Stimulated activated CD4-positive, alpha-beta T cell treated with anti-CD3 and anti-CD28 coated beads, Interleukin-1b, Interleukin-23, amount 100 ng/mL, for 24 hours (primary cell): ENCODE measurements at places on chromosomes 12 and 14.
A peak's percentile ranks its signal among the peaks of the same experiment; 100 is the strongest.

- DNase-seq, result no peak
These were observed 599 bp upstream of the TRHDE start for GRCh38 chr12:72271451-72272090.

DNA sequence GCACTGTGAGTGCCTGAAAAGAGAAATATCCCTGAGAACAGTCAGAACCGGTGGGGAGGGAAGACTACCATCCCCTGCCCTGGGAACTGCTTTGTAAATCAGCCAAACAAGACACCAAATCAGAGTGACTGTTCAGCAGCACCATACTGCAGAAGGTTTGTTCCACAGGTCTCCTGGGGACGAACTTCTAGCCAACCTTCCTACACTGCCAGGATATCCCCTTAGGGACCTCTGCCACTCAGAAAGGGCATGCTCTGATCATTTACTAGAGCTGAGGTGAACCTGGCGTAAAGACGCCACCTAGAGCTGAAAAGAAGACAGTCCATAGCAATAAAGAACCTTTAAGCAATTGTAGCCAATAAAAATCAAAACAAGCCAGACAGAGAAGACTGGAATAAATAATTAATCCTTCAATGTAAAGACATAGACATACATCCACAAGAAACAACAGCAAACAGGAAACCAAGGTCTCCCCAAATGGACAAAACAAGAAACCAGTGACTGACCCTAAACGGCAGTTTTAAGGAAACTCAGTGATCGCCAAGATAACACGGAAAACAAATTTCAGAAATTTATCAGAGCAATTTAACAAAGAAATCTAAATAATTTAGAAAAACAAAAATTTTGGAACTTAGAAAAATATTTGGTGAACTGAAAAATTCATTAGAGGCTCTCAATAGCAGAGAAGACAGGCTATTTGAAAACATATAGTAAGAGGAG is 228.1 kb upstream of the AMIGO2 start:
- DNase-seq, result no peak

GRCh38 chr12:99804715-99805114 is 157.2 kb downstream of the GARIN6 start:
- DNase-seq, result no peak

- DNase-seq, result no peak
These were observed 179.2 kb downstream of the AKAP6 start for GRCh38 chr14:32508281-32508680.

DNA sequence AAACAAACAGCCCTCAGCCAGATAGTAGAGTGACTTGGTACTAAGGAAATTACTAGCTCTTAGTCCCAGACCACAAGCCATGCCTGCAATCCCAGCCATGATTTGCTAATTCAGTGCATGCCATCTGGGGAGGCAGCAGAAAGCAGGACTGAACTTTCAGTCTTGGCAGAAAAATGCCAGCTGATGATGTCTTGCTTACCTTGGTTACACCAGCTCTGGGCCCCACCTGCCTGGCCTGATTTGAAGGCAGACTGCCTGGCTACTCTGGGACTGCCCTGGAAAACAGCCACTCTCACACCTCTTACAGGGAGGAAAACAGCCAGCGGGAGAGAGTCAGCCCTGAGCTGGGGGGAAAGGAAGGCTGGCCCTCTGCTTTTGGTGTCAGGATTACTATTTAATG is 4.6 kb upstream of the UNC119B start:
- DNase-seq, result no peak

DNA sequence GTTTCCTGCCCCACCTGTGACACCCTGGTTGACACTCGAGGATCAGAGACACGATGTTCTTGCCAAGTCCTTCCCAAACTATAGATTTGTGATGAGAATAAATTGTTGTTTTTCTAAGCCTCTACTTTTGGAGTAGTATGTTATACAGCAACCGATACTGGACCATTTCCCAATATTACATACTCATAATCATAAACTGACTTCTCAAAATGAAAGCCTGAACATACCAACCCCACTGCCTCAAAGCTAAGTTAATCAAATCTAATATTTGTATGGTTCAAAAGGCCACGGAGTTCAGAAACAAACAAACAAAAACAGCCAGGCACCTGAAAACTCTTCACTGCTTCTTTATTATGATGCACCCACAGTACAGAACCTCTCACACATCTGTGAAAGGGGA is 52.3 kb upstream of the GPHB5 start:
- no peak for DNase-seq

DNA sequence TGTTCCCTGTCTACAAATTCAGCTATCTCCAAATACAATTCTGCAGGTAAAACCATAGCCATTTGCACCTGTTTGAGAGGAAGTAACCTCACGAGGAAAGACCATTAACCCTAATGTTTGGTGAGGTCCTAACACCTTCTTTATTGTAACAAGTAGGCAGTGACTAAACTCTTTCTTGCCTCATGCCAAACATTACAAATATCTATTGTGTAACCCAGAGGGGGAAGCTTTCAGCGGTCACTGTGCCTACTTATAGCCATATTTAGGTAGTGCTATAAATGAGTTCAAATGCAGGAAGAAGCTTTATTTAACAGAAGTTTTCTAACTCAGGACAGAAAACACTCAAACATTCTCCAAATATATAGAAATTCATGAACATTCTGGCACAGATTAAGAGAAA is 252.7 kb downstream of the LRFN5 start:
- no peak for DNase-seq

- no peak for DNase-seq
These were observed 36.8 kb downstream of the FGD4 start for GRCh38 chr12:32435921-32436705.

- no peak for DNase-seq
These were observed 62.9 kb upstream of the PSMA6 start for GRCh38 chr14:35229084-35229791.

DNA sequence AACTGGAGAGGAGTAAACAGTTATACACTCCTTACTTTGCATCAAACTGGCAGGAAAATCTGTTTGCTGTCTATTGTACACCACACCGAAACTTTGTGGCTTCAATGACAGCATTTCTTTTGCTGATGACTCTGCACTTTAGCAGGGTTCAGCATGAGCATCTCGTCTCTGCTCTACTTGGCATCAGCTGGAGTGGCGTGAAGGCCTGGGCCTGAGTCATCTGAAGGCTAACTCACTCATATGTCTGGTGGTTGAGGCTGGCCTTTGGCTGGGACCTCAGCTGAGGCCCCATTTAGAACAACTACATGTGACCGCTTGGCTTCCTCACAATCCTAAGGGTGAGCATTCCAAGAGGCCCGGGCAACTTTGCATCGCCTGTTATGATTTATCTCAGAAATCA is 28.7 kb upstream of the REP15 start:
- no peak for DNase-seq

DNA sequence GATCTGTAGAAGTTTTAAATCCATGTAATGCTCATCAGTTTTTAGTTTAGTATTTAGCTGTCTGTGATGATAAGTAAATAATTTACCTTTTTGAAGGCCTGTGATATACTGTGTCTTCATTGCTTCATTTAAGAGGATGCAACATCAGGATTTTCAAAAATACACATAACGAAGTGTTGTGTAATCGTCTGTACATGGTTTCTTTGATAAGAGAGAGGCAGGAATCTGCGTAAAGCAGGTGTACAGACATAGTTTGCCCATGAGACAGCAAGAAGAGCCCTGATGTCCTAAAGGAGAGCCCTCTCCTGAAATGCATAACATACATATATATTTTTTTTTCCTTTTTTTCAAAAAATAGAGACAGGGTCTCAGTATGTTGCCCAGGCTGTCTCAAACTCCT is 44.8 kb downstream of the RASSF3 start:
- DNase-seq, result no peak

DNA sequence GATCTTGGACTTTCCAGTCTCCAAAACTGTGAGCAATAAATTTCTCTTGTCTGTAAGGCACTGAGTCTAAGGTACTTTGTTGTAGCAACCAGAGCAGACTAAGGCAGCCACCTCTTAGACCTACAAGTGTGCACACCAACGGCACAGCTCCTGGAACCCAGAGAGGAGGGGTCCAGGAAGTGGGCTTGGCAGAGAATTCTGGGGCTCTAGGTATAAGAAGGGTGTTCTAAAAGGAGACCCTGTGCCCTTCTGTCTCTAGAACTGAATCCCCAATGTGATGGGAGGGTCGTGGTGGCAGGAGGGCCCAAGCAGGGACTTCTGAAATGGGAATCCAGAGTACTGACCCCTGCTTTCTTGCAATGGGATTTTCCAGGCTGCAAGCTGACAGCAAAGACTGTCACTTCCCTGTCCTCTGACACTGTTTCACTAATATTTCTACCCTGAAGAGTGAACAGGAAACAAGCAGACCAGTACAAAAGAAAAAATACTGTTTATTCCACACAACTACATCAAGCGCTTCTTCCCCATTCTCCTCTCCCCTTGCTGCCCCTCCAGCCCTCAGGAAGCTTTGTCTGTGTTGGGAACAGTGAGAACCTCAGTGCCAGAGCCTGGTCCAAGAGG is 13.6 kb upstream of the TFCP2 start:
- DNase-seq, result no peak

DNA sequence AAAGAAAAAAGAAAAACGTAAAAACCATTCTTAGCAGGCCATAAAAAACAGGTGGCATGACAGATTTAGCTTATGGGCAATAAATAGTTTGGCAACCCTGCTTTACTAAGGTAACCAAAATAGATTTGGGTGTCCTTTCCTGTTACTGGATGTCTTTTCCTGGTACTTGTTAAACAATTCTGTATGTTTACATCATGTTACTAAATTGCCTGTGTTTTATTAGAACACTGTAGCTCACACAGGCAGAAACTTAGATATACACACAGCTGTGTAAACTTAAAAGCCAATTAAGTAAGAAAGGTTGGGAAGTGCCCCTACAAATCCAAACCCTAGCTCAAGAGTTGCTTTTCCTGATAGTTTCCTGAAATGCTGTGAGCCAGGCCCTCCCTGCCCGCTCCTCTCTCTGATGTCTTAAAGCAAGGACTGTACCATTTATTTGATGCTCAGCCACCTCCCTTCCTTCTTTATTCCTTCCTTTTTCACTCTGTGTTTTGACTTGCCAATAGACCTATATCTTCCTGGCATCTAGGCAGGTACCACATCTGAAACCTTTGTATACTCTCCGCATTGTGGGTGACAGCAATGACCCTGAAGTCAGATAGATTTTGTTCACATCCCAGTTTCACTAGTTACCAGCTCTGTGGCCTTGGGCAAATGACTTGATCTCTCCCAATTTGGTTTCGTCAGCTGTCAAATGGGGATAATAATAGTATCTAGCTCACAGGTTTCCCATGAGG is 3.7 kb upstream of the CAMKK2 start:
- no peak for DNase-seq

- DNase-seq, result no peak
These were observed 19.6 kb downstream of the NOXRED1 start for GRCh38 chr14:77403768-77404167.

DNA sequence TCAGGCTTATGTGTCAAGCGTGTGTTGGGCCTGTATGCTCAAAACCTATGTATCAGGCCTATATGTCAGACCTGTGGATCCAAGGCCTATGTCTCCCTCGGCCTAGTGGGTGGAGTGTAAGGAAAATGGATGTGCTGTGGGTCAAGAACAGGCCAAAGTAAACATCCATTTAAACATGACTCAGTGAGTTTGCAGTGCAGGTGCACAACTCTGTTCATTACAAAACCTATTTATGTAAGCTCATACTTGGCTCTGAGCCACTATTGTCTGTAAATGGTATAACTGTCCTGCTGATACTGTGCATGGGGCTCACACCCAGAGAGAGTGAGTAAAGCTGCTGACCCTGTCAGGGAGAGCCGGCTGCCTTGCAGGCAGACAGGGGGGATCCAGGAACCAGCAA is 249.7 kb upstream of the AVPR1A start:
- DNase-seq, result no peak

DNA sequence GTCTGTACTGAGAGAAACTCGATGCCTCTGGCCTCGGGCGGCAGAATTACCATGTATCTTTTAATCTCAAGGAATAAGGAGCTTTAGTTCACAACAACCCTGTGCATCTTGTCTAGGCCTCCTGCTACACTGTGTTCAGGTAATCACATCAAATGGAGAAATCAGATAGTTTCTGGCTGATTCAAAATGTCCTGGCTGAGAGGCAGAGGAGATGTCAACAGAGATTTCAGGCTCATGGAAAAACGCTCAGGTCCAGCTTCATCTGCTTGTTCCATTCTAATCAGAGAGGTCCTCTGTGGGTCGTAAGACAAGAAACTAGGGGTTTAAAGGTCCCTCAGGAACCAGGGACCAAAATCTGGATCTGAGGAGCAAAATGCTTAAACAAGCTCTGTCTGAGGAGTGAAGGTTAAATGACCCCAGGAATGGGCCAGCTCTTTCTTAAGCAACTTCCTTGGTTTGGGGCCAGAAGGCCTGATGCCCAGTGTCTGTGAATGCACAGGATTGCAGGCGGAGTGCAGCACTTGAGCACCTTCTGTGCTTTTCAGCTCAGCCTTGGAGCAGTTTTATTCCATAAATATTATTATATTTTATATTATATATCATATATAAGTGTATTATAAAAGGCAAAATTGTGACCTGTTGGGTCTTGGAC is 170.2 kb upstream of the PRICKLE1 start:
- DNase-seq, result no peak

- DNase-seq, result no peak
These were observed 129.4 kb downstream of the PDE3A start for GRCh38 chr12:20497707-20498106.

- DNase-seq, result no peak
These were observed 99.2 kb upstream of the AMN1 start for GRCh38 chr12:31828071-31828470.

DNA sequence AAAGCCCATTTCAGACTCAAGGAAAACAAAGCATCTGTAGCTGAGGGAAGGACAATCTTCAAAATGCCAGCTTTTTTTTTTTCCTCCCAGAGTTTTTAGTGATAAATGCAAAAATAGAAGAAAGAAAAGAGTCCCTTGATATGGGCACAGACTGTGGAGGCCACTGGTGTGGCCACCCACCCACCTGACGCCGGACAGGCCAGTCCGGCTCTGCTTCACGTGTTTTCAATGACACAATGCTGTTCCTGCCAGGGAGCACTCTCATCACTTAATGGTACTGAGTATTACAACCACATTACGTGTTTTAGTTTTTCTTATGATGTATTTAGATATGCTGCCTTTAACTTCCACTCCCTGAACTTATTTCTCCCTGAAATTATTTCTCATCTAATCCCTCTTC is 155.7 kb upstream of the HIF1A start:
- no peak for DNase-seq

GRCh38 chr12:3885277-3886094 is 12.3 kb upstream of the PARP11 start:
- peak; percentile 24 for DNase-seq

GRCh38 chr12:6734506-6735387 is 10.9 kb downstream of the COPS7A start:
- DNase-seq, result no peak

DNA sequence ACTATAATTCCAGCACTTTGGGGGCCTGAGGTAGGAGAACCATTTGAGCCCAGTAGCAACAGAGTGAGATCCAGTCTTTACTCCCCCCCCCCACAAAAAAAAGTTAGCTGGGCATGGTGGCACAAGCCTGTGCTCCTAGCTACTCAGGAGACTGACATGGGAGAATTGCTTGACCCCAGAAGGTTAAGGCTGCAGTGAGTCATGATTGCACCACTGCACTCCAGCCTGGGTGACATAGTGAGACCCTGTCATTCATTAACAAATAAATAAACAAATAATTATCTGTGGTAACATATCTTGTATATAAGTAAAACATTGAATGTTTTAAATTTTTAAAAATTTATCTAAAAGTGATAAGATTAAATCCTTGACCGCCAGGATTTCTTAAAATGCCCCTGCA is 4.8 kb downstream of the ENTPD5 start:
- no peak for DNase-seq
